ENCODE measurements at places on chromosomes 7 and 10. TPM values are rescaled to one million over a fixed set of nuclear protein-coding genes. Genes with fewer than 3 reads are reported as not detected.

HTR5A gene
- not detected for total RNA-seq

ADCK2 gene
- 15.7 TPM for total RNA-seq

ADRB1 gene
- not detected for total RNA-seq

CTNNA3 gene
- total RNA-seq, result 1.1 TPM

MYOF gene
- total RNA-seq, result 75.6 TPM

BZW2 gene
- total RNA-seq, result 182 TPM

CLIP2 gene
- 6.3 TPM for total RNA-seq

SMKR1 gene
- total RNA-seq, result 0.56 TPM

DNA sequence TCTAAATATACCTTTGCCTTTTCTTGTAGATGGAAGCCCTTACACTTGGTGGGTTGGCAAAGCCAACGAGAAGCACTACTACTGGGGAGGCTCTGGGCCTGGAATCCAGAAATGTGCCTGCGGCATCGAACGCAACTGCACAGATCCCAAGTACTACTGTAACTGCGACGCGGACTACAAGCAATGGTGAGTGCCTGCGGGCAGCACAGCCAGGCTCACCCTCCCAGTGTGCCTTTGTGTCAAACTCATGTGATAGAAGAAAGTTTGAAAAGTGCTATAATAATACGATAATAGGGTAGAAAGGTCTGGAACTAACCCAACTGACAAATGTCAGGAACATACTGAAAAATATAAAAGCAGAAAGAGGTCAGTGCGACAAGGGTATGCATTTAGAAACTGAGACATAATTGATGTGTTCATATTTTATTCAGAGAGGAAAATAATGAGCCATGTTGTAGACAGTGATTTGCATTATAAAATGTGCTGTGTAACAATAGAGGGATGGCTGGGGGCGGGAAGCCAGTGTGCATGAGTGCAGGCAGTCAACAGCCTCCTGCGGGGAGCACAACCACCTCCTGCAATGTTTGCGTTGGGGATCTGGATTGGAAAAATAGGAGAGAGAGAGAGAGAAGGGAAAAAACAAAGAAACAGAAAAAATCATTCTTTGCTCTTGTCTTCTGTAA, 686.9 kb upstream of the C7orf33 start:
- no peak for DNase-seq

GRCh38 chr10:14353291-14353913, 22.7 kb upstream of the FRMD4A start:
- DNase-seq, result no peak

DNA sequence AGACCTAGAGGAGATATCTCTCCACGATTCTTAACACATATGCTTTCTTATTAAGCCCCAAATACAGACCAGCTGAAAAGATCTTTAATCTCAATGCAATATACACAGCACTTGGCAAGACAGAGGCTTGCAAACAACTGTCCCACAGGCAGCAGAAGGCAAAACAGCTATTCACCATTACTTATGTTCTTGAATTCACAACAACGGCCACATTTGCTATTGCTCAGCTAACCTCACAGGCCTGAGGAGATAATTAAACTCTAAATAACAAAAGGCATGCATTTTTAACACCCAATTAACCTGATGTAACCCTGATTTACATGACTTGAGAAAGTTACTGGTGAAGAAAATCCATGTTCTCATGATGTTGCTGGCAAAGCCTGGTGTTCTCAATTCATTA, 216.4 kb downstream of the CRPPA start:
- no peak for DNase-seq

- DNase-seq, result no peak
Observed at GRCh38 chr10:46264336-46264735, 22.5 kb upstream of the ANTXRL start.

DNA sequence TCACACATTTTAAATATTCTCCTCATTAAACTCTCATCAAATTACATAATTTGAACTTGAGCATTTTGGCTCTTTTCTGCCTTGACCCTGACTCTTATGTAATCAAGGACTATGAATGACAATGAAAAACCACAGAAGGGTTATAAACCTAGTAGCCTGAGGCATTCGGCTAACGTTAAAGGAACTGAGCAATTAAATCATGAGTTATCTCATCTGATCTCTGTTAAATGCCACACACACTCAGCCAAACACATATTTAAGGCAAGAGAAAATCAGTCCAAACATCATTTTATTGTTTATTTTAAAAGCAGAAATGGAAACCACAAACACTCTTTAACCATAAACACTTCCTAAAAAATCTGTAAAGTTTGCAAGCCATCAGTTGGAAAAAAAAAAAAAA, 204.3 kb downstream of the DGKI start:
- DNase-seq, result no peak

DNA sequence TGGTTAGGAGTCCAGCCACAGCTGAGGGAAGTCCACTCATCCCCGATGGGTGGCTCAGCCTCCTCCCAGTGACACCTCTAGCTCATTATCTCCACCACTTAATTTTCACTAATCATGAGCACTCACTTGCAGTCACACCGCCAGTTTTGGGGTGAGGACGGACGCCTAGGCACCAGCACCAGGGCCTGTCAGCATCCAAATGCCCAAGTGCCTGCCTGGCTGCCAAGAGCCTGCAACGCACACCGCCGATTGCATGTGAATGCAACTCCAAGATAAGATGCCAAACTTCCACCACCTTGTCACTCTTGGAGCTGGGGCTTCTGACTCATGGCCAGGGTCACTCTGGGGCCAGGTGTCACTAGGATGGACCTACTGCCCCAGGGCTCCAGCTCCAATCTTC, 24.4 kb upstream of the SMARCD3 start:
- DNase-seq, result no peak

GRCh38 chr10:3780021-3780770, 4.8 kb downstream of the KLF6 start:
- peak; percentile 58 for DNase-seq

DNA sequence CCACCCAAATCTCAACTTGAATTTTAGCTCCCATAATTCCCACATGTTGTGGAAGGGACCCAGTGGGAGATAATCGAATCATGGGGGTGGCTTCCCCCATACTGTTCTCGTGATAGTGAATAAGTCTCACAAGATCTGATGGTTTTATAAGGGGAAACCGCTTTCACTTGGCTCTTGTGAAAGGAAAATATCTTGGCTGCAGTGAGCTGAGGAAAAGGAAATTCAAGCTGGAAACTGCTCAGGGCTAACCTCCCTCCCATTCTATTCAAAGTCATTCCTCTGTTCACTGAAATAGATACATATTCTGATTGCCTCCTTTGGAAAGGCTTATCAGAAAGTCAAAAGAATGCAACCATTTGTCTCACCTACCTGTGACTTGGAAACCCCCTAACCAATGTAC, 15.8 kb downstream of the CYCS start:
- no peak for DNase-seq

- no peak for DNase-seq
Observed at GRCh38 chr7:48251766-48252165, 80.5 kb downstream of the ABCA13 start.

DNA sequence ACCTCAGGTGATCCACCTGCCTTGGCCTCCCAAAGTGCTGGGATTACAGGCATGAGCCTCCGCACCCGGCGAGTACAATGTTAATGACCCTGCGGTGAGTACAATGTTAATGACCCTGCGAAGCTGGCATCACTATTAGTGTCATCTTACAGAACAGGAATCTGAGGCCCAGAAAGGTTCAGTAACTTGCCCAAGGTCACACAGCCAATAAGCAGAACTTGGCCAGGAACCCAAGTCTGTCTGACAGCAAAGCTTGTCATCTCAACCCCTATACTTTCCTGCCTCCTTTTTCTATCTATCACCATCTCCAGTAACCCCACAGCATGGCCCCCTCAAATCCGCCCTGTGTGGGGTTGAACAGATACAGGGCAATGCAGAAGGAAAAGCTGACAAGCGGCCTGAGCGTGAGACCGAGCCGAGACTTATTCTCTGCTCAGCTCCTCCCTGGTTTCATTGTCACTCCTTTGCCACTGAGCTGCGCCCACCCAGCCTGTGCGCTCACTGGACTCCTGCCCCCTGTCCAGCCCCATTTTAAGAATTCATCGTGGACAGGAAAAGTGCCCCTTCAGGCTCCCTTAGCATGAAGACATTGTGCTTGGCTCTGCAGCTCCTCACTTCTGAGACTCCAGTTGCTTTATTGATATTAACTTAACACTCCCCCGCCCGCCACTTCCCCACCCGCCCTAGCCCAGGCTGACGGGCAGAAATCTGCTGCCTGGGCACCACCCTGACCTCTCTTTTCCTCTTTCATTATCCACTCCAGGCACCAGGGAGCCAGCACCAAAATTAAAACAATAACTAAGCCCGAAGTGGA, 58.1 kb upstream of the LBX1 start:
- DNase-seq, result no peak

DNA sequence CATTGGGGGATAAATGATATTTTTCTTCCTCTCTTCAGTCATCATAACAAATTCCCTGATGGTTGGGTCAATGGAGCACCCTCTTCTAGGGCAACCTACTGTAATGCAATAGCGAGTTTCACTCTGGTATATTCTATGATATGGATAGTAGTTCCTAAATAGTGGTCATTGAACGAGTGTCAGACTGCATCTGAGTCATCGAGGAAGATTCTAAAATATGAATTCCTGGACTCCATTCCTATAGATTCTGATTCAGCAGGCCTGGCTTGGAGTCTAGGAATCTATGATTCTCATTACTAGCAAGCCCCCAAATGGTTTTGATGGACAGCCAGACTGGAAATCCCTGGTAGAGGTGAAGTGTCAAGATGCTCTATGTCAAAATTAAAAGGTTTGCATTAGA, 254.5 kb downstream of the BUB3 start:
- peak; percentile 34 for DNase-seq

GRCh38 chr7:107694386-107694785, 33.8 kb downstream of the SLC26A4 start:
- DNase-seq, result no peak

DNA sequence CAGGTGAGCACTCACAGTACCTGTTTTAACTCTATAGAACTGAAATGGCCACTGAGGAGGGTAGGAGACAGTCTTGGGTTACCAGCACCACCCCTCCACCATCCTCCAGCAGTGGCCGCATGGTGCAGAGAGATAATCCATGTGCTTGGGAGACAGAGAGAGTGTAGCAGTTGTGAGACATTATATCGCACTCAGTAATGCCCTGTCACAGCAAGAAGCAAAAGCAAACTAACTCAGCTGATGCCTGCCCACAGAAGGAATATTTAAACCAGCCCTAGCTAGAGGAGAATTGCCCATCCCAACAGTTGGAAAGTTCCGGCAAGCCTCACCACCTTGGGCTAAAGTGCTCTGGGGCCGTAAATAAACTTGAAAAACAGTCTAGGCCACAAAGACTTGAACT, 58.8 kb upstream of the HBP1 start:
- DNase-seq, result no peak

GRCh38 chr7:75876126-75876881, 2.5 kb upstream of the RHBDD2 start:
- no peak for DNase-seq
